ENCODE measurements at places on chromosomes 7 and 10. TPM values are rescaled to one million over a fixed set of nuclear protein-coding genes. Genes with fewer than 3 reads are reported as not detected.

The COL1A2 gene
- total RNA-seq: 0.15 TPM

The NPFFR1 gene
- not detected for total RNA-seq

The CDHR1 gene
- total RNA-seq: 0.07 TPM

The CLCN1 gene
- 0.06 TPM for total RNA-seq

The ACBD7 gene
- total RNA-seq: 9.2 TPM

DNA sequence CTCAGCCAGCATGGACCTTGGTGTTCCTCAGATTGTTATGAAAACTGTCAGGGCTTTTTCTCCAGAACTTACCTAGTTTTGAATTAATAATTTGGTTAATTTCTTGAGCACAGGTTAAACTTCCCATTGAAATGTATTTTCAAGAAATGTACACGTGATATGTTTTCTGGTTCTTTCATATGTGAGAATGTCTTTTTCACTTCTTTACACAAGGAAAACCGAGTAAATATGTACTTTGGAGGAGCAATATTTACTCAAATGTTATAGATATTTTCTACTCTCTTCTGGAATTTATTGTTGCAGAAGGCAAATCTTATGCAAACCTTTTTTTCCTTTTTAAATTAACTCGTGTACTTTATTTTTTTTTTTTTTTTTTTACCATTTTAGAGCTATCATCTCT, 134.3 kb downstream of the AHR start:
- peak overlapping the region; percentile 19 for H3K27ac ChIP-seq
- no peak for DNase-seq
- H3K4me3 ChIP-seq: no peak overlapping the region
- peaks cover 10% of the 10 kb centered on the region for H3K27me3 ChIP-seq
- H3K36me3 ChIP-seq: no peaks in the 10 kb centered on the region
- no peaks in the 10 kb centered on the region for H3K4me1 ChIP-seq

DNA sequence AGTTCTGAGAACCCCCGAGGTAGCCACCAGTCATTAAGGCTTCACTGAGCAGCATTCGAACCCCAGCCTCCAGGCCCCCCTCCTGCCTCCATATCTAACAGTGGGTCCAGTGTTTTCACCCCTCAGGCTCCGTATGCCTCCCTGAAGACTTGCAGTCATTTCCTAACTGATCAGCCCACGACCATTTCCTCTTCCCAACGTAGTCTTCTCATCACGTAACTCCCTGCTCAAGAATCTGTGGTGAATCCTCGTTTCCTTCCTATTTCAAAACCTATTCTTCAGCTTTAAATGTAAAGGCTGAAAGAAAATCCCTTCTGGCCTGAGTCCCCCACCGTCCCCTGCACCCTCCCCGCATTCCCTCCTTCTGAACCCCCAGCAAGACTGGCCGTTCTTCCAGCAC, 21.1 kb downstream of the FRMD4A start:
- H3K27me3 ChIP-seq: peaks cover 28% of the 10 kb centered on the region
- no peaks in the 10 kb centered on the region for H3K4me1 ChIP-seq
- H3K36me3 ChIP-seq: no peaks in the 10 kb centered on the region
- no peak for DNase-seq

- H3K4me1 ChIP-seq: peaks cover 33% of the 10 kb centered on the region
- DNase-seq: peak; percentile 17
- H3K36me3 ChIP-seq: no peaks in the 10 kb centered on the region
- peak within 1 kb of the TSS; percentile 60 for H3K4me3 ChIP-seq
- peak within 1 kb of the TSS; percentile 58 for H3K27ac ChIP-seq
Measured at GRCh38 chr10:27745732-27746396, at the start of gene MKX. Gene MKX, minus strand, starts transcription at chr10:27745819. Its CDS starts 2,404 bp downstream, at chr10:27743415.

DNA sequence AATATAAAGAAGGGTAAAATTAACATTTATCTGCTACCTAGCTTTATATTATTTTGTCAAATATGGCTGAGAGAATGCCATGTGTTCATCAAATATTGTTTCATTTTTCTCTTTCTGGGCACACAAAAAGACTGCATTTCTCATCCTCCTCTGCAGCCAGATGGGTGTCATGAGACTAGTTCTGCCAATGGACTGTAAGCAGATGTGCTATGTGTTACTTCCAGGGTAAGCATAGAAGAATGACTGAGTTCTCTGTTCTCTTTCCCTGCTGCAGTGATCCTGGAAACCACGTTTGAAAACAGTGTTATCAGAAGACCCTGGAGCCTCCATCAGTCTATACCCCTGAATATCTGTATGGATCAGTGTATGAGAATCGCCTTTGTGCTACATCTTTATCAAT, 24.1 kb upstream of the SLK start:
- H3K4me1 ChIP-seq: peaks cover 9% of the 10 kb centered on the region
- no peak overlapping the region for H3K4me3 ChIP-seq
- H3K27ac ChIP-seq: no peak overlapping the region

GRCh38 chr10:91550021-91550420, 82.8 kb downstream of the PPP1R3C start:
- no peaks in the 10 kb centered on the region for H3K36me3 ChIP-seq
- DNase-seq: no peak
- H3K27ac ChIP-seq: no peak overlapping the region
- H3K27me3 ChIP-seq: no peaks in the 10 kb centered on the region
- no peak overlapping the region for H3K4me3 ChIP-seq

- peak overlapping the region; percentile 96 for H3K27ac ChIP-seq
- no peak for DNase-seq
- H3K27me3 ChIP-seq: no peaks in the 10 kb centered on the region
- peaks cover 60% of the 10 kb centered on the region for H3K36me3 ChIP-seq
- H3K4me3 ChIP-seq: peak overlapping the region; percentile 76
Measured at GRCh38 chr10:73865107-73865458, 9.3 kb downstream of the CAMK2G start.

GRCh38 chr7:29335188-29336083, 140.9 kb downstream of the CHN2 start:
- no peaks in the 10 kb centered on the region for H3K27me3 ChIP-seq
- H3K4me3 ChIP-seq: no peak overlapping the region
- no peak overlapping the region for H3K27ac ChIP-seq
- H3K4me1 ChIP-seq: peaks cover 38% of the 10 kb centered on the region
- DNase-seq: no peak

GRCh38 chr10:70317943-70318318, 34.1 kb upstream of the NPFFR1 start:
- H3K4me3 ChIP-seq: no peak overlapping the region
- H3K27ac ChIP-seq: no peak overlapping the region
- H3K36me3 ChIP-seq: no peaks in the 10 kb centered on the region
- DNase-seq: no peak
- no peaks in the 10 kb centered on the region for H3K27me3 ChIP-seq

DNA sequence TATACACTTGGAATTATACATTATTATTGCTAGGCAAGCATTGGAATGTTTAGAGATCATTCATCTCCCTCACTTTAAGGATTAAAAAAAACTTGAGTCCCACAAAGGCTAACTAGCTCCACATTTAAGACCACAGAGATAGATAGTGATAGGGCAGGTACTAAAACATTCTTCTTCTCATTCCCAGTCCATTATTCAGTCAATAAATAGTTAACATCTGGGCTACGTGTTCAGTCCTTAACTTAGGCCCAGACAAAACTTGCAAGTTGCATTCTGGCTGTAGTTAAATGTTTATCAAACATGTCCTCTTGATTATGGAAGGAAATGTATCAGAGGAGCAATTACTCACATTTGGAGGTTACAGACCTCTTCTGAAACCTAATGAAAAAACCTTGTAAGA, 2.4 kb downstream of the GNG11 start:
- H3K27me3 ChIP-seq: peaks cover 31% of the 10 kb centered on the region
- no peak overlapping the region for H3K4me3 ChIP-seq
- H3K27ac ChIP-seq: no peak overlapping the region
- H3K36me3 ChIP-seq: no peaks in the 10 kb centered on the region

GRCh38 chr10:5595095-5595494, 70.3 kb downstream of the CALML3 start:
- DNase-seq: no peak
- H3K4me1 ChIP-seq: peaks cover 13% of the 10 kb centered on the region
- no peak overlapping the region for H3K27ac ChIP-seq
- H3K27me3 ChIP-seq: peaks cover 19% of the 10 kb centered on the region
- H3K36me3 ChIP-seq: no peaks in the 10 kb centered on the region

DNA sequence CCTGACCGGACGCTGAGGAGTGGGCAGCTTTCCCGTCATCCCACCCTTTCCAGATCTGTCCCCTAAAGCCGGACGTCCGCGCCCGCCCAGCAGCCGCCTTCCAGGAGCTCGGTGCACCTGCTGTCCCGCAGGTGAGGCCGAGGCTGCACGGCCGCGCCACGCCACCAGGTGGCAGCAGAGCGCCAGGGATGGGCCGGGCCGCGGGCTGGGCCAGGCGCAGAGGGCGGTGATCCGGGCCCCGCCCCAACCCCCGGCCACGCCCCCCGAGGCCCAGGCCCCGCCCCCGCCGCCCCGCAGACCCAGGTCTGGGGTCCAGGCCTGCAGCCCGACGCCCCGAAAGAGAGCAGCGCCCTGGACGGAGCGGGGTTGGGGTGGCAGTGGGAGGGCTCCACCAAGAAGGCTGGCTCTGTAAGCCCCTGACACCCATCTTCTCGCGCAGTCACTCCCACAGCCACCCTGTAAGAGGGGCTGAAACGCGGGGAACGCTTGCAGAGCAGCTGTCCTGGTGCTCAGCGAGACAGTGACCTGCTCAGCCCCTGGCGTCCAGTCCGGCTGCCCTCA, 32.2 kb downstream of the FOXL3 start:
- H3K27ac ChIP-seq: no peak overlapping the region
- no peaks in the 10 kb centered on the region for H3K36me3 ChIP-seq
- no peaks in the 10 kb centered on the region for H3K4me1 ChIP-seq

DNA sequence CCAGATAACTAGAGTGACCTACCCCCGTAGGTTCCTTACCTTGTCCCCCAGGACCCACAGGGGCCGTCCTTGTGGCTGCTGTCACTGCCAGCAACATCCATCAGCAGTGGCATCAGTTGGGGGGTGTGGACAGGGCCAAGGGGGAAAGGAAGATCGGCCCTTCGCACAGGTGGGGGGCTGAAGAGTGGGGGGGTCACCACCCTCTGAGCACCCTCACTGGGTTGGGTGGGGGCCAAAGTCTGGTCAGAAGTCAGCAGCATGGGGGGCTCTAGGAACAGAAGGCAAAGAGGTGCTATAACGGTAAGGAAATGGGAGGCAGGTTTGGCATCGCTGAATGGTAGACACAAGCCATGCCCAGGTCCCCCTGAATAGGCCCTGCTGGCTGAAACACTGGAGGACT, 4.6 kb downstream of the NOBOX start:
- DNase-seq: no peak
- H3K27me3 ChIP-seq: peaks cover 6% of the 10 kb centered on the region
- H3K4me1 ChIP-seq: no peaks in the 10 kb centered on the region

- no peak for DNase-seq
- peaks cover 48% of the 10 kb centered on the region for H3K4me1 ChIP-seq
- no peak overlapping the region for H3K27ac ChIP-seq
- H3K27me3 ChIP-seq: peaks cover 73% of the 10 kb centered on the region
- H3K4me3 ChIP-seq: peak overlapping the region; percentile 13
Measured at GRCh38 chr7:23472046-23472445, 1.8 kb upstream of the IGF2BP3 start.

- H3K4me3 ChIP-seq: no peak overlapping the region
- DNase-seq: no peak
- no peaks in the 10 kb centered on the region for H3K36me3 ChIP-seq
- H3K4me1 ChIP-seq: no peaks in the 10 kb centered on the region
- H3K27ac ChIP-seq: no peak overlapping the region
- H3K27me3 ChIP-seq: no peaks in the 10 kb centered on the region
Measured at GRCh38 chr10:131399981-131400380, 88.5 kb upstream of the TCERG1L start.

DNA sequence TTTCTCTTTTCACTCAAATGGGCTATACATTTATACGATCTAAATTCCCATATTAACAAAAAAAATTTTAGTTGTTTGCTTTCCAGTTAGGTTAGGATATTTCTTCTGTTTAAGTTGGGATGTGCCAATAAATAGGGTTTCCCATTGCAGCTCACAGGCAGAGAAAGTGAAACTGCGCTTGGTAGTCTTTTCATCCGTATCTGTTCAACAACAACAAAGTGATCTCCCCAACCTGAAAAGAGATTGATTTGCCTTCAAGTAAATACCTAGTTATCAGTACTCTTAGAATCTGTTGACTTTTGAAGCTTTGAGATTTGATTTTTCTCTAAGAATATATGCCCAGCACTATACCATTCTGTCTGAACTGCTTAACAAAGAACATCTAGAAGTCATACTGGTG, 143.4 kb downstream of the DYNC1I1 start:
- H3K27ac ChIP-seq: no peak overlapping the region
- no peak overlapping the region for H3K4me3 ChIP-seq
- DNase-seq: no peak

All from activated CD4-positive, alpha-beta T cell treated with anti-CD3 and anti-CD28 coated beads, Interleukin-2, amount 10 ng/mL, durations not matched to agents 7 days and 5 days (primary cell).